ENCODE measurements at places on chromosomes 12 and 14. TPM values are rescaled to one million over a fixed set of nuclear protein-coding genes. Genes with fewer than 3 reads are reported as not detected.

SPTB gene
- total RNA-seq, result 2.3 TPM

DNA sequence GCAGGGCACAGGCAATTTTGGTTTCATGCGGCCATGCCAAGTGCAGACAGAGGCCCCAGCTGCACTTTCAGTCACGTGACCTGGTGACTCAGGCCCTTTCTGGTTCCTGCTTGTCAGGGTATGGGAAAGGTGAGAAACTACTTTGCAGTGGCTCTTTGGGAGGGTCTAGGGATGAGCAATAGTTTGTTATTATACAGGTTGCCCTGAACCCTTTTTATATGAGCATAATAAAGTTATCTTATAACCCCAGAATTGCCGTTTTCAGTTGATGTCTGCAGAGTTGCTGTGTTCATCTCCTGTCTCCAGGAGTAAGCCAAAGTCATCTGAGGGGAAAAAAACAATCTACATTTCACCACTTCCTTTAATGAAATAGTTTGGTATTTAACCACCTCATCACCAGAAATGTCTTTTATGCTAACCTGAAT lies 30.9 kb upstream of the EMP1 start:
- H3K27ac ChIP-seq, result peak overlapping the region; percentile 91
- no peak overlapping the region for H3K4me3 ChIP-seq
- no peaks in the 10 kb centered on the region for H3K27me3 ChIP-seq
- peak; percentile 91 for DNase-seq
- H3K4me1 ChIP-seq, result peaks cover 32% of the 10 kb centered on the region

GPR135 gene
- total RNA-seq, result 6.7 TPM

DNA sequence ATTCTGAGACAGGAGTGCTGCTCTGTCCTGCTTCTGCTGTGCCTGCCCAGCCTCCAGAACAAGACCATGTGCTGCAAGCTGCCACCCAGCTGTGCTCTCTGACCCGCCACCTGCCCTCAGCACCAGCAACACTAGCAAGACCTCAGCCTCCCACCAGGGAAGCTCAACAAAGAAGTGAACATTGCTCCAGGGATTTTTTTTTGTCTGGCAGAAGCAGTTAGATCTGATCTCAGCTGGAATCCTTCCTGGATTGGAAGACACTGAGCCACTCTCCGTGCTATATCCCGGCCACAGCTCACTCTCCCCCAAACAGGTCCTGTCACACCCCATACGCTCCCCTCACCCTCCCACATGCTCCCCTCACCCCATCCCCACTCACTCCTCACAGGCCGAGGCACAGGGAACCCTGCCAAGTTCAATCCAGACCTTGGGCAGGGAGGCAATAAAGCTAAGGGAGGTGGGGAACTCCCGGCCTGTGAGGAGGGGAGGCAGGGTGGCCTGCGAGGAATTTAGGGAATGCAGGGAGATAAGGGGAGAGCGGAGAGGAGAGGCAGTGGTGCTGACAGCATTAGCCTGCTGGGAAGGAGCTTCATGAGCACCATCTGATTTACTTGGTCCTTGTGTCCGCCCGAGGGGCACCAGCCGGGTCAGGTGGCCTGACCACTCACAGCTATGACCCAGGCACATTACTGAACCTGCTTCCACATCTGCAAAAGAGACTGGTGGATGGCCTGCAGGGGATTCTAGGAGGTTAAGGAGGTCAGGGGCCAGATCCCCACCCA lies 29.7 kb downstream of the CCDC85C start:
- H3K4me3 ChIP-seq, result peak overlapping the region; percentile 26
- no peaks in the 10 kb centered on the region for H3K27me3 ChIP-seq
- H3K4me1 ChIP-seq, result peaks cover 56% of the 10 kb centered on the region

PPFIA2 gene
- not detected for total RNA-seq

All from PC-3 (cell line).